H7 (cell line): ENCODE measurements at places on chromosomes 2 and 18.

- no peak for DNase-seq
Observed at GRCh38 chr2:12741380-12741779, 24.6 kb downstream of the TRIB2 start.

GRCh38 chr2:200101922-200102321 is 146.5 kb downstream of the MAIP1 start:
- DNase-seq, result no peak

DNA sequence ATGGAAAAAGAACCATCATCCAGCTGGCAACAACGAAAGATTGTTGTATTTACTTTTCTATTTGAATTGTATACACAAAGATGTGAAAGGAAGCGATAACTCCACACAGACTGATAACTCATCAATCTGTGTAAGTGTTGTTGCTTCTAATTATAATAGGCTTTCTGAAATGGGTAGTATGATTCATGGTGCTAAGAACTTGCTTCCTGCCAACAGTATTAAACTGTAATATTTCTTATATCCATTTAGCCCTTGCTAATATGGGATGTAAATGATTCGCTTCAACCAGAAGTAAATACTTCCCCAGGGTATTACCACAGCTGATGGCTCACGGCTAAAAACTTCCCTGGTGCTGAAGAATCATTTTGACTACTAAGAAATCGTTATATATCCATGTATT is 70.2 kb downstream of the TMEM163 start:
- DNase-seq, result no peak

DNA sequence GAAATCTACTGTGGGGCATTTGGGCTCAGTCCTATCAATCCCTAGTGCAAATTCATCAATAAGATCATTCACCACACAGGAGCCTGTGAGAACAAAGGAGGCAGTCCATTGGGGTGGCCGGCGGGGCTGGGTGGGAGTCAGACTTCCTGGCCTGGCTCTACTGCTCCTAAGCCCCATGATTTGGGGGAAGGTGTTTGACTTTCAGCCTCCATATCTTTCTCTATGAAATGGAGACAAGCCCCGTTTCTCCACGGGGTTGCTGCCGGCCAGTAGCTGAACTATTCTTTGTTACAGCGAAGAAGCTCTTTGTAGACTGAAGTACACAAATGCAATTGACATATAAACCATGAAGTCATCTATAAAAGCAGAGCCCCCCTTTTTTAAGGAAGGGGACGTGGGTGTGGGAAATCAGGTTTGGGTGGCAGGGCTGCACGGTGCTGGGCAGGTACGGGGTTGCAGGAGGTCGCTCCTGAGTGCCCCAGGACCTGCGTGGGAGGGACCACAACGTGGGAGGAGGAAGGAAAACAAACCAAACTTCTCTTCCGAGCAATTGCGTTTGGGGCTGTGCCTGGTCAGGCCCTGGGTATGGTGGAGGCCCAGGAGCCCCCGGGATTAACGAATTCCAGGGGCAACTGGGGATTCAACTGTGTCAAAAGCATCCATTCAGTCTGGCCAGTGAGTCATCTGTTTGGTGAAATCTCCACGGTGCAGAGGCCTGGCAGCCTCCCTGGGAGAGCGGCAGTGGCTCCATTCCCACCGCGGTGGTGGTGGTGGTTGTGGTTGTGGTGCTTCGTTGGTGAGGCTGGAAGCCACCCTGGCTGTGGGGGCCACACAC is 18.2 kb downstream of the FBLN7 start:
- DNase-seq, result no peak

GRCh38 chr2:147449323-147449991 is 395.4 kb upstream of the ACVR2A start:
- DNase-seq, result peak; percentile 21

- DNase-seq, result peak; percentile 53
Observed at GRCh38 chr2:240839152-240840143, 19.4 kb upstream of the KIF1A start.

DNA sequence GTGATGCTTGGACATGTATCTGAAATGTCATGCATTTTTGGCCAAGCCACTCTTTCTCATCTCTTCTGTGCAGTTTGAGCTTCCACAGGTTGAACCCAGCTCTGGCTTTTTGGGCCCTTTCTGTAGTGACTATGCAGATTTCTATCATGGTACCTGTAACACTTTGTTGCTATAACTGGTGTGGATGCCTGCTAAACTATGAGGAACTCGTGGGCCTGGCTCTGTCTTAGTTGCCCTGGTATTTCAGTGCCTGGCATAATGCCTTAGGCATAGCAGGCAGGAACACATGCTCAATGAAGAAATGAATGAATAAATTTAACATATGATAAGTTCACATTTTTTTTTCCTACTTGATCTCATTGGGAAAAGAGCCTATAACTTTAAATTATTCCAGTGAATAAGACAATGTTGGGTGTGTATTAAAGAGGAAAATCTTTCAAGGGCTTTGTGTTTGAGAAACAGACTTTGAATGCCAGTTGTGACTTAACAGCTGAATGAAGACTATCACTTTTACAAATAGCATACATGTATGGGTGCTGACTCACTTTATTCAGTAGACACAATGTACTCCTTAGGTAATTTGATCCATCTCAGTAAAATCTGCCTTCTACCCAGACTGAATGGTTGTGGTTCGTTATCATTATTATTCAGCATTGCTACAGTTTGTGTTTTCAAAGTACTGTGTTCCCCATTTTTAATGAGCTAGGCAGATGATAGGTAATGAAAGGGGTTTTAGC is 86.4 kb upstream of the MAP4K3 start:
- DNase-seq, result no peak

- no peak for DNase-seq
Observed at GRCh38 chr2:28993206-28993960, 12.3 kb downstream of the TOGARAM2 start.

DNA sequence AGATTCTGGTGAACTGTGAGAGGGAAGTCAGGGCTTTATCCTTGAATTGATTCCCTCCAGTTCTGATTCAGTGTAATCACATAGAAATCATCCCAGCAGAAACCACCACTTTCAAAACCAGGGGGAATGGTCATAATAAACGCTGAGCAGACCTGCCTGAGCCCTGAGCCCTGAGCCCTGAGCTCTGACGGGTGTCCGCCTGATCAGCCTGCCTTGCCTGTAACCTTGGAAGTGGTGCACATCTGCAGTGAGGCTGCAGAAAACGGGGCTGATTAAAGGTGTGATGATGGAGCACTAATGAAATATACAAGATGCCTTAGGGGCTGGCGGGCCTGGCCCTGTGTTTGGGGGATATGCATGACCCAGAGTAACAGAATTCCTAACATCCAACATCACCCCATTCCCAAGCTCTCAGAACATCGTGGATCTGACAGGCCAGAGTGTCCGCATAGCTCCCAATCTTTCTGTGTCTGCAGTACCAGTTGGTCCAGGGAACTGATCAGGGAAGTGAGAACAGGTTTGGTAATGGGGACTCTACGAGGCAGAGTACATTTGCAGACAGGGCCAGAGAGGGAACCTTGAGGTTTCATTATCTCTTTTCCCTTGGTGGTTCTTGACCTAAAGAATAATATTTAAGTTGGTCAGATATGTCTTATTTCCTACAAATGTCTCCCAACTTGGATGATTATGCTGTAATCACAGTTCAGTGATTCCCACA is 37.8 kb downstream of the KCTD18 start:
- no peak for DNase-seq

DNA sequence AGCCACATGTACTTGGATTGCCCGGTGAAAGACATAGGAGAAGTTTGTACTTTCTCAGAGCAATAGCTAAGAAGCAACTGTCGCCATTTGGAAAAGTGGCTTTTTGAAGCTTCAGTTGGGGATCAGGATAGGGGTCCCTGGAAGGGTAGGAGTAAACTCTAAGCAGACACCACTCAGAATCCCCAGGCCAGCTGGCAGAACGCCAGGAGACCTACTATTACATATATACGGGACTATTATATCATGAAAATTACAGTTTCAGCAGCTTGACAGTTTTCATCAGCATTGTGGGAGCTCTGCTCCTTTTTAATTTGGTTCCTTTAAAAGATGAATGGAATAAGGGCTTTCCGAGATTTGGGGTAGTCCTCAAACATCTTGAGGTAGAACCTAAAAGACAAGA is 54.9 kb downstream of the SRD5A2 start:
- no peak for DNase-seq

GRCh38 chr18:67583621-67584020 is 67.1 kb upstream of the DSEL start:
- DNase-seq, result no peak

DNA sequence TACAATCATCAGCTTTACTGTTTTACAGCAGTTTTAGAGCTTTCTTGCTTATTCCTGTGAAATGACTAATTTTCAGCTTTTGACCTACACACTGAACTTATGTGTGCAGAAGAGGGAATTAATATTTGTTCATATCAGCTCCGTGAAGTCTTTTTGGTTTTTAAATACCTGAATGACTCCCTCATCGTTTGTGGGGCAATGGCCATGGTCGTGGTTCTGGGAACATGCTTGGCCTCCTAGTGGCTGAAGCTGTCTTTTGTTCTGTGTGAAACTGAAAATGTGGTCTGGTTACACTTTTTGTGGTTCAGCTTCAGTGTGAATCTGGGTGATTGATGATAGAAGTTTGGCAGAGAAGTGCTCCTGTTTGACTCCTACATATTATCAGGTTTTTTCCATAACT is 408.1 kb downstream of the THSD7B start:
- peak; percentile 4 for DNase-seq

- DNase-seq, result no peak
Observed at GRCh38 chr18:37532917-37533316, 32.7 kb downstream of the CELF4 start.

DNA sequence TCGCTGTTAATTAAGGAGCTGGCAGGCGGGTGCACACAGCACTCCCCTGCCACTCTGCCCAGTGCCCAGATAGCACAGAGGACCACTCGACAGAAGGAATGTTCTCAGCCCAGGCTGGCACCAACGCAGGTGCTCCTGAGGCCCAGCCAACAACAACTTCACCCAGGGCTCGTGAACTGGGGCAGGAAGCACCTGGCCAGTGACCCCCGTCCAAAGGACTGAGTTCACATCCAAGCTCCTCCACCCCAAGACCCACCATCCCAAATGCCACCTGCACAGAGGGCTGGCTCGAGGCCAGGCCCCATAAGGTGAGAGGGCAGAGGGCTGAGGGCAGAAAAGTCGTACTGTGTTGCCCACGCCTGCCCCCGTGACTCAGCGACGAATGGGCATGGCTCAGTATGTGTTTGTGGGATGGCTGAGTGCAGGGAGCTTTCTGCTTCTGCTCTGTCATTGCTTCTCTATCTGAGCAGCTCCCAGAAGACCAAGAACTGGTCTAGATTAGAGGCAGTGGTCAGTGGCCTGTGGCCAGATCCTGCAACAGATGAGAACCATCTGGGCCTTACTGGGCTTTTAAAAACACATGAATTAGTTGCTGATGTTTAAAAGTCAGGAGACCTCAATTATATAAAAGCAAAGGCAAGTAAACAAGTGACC is 68.4 kb downstream of the POLR1A start:
- DNase-seq, result no peak

GRCh38 chr2:148531669-148532428 is 112.7 kb upstream of the EPC2 start:
- no peak for DNase-seq

DNA sequence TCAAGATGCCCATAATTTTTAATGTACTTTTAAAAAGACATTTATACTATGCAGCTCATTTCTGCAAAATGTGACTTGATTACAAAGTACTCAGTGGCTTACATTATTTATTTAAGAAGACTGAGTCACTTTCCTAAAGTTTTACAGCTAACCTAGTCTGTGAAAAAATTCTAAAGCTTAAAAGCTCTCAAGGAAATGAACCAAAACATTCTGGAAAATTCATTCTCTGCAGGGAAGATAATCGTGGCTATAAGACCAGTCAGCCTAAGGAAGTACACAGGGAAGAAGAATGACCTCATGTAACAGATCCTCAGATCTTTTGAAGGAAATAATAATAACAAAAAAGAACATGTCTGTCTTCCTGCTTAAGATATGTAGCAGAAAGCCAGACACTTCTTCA is 232.1 kb upstream of the STK17B start:
- no peak for DNase-seq

DNA sequence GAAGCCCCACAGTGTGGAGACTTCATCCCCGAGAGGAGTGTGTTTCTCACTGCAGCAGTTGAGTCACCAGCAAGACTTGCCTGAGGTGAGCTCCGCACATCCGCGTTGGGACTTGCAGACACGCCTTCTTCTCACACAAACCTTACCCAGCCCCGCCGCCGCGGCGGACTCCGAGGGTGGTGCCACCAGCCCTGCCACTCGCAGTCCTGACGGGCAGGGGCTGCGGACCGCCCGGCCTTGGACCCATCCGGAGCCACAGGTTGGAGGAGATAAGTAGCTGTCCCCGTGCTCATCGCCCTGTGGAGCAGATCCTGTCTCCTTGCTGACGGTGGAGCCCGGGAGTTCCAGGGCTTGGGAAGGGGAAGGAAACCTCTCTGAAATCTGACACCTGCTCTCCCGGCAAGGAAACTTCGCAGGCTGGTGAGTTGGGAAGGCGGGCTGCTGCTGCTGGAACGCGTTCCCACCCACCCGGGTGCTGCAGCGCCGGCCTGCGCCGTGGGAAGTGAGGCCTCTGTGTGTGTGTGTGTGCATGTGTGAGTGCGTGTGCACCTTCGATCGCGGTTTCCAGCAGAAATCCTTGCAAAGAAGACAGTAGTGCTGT is at the start of gene RAB27B:
Gene RAB27B (plus strand): TSS at position 197 of the 601 bp plus-strand sequence. CDS start 49,109 bp downstream, outside the sequence.
- DNase-seq, result peak; percentile 76

GRCh38 chr2:183153967-183154366 is 29.7 kb downstream of the NUP35 start:
- DNase-seq, result no peak

DNA sequence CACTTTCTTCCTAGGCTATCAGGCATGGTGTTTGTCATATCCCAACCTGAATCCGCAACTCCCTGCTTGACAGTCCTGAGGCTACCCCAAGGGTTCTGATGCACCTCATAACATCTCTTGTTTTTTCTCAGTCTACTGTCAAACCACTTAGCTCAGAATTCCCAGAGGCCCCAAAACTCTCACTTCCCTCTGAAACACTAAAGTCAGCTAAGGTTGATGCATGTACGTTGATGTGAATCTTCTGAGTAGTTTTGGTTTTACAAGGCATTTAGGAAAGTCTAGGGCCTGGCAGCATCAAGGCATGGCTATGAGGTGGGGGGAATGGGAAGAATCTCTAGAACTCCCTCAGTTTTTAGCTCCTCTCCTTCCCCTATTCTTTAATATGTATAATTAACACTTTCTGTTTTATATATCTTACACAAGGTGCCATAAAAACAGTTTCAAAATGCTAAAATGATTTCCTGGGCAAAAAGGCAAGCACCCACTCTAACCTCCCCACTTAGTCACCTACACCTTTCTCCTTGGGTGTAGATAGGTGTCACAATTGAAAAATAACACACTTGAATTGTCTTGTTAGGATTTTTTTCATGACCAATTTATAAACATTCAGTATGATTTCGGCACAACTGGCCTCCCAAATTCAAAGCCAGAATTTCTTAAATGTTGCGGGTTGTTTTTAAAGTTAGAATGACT is 71.4 kb upstream of the TANK start:
- no peak for DNase-seq

- DNase-seq, result no peak
Observed at GRCh38 chr18:64017870-64018269, 48.0 kb downstream of the SERPINB8 start.
